ENCODE measurements at places on chromosomes 7 and 10.
A peak's percentile ranks its signal among the peaks of the same experiment; 100 is the strongest.

- DNase-seq: peak; percentile 56
Observed at GRCh38 chr10:119761106-119761505, 35.3 kb downstream of the INPP5F start.

GRCh38 chr10:102683736-102684135 lies 30.5 kb downstream of the ARL3 start:
- DNase-seq: no peak

DNA sequence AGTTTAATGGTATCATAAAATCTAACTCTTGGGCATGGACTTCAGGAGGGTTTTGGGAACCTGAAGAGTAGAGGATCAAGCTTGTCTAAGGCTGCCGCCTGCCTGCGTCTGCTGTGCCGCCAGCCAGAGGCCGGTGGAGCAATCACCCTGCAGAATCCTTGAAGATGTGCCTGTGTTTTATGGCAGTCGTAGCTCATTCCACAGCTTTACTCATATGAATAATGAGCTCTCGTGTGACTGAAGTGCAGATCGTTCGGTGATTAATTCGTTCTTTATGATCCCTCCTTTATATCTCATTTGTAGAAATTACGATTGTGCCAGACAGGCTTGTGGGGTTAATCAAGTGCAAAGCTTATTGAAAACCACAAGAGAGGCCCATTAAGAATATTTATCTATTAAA lies 100.8 kb downstream of the ACTR3B start:
- DNase-seq: no peak

DNA sequence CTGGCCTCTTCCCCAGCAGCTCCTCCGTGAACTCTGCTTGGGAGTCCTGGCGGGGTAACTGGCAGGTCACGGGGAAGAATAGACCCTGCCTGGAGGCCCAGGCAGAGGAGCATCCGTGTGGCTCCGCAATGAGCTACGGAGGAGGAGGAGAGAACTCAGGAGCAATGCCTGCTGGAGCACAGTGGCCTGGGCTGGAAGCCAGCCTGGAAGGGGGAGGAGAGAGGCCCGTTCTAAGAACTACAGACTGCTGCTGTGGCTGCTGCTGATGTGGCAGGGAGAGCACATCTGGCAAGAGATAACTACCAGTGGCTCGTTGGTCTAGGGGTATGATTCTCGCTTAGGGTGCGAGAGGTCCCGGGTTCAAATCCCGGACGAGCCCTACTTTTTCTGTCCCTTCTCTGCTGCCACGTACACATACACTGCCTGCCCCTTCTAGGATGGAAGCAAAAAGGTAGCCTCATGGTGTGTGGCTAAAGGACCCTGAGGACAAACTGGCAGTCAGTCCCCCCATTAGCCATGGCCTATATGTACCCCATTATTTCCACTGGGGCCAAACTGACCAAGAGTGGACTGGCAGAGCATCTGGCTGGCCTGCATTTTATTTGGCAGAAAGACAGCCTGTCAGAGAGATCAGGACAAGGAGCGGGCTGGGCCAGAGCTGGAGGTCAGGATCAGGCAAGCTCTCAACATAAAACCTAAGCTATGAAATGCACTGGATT lies 7.7 kb upstream of the OPN1SW start:
- peak; percentile 66 for DNase-seq

- no peak for DNase-seq
Observed at GRCh38 chr10:50219646-50220045, 31.7 kb downstream of the ASAH2 start.

DNA sequence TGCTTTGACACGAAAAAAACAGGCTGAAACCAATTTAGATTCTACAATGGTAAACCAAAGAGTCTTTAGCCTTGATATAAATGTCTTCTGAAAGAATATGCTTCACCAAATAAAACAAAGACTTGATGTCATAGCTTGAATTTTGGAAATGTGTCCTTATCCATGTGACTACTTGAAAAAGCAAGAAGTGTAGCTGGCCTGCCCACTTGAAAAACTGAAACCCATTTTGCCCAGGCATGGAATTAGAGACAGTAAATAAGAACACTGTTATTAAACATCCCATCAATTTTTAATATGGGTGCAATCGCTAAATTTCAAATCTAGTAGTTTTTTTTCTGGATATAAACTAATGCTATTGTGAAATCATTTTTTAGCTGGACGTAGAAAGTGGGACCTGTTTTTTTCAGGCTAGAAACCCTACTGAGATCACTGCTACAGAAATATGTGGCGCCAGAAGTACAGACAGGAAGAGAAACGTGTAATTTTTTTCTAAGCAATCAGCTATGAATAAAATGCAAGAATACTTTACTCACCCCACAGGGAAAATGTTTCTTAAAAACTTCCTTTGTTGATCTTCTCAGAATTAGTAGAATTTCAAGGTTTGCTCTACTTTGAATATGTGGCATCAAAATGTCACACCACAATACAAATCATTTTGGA lies 56.7 kb downstream of the PIP4K2A start:
- no peak for DNase-seq

- DNase-seq: no peak
Observed at GRCh38 chr7:120274899-120275298, 1.9 kb downstream of the KCND2 start.

GRCh38 chr10:76040107-76040829 lies 608.8 kb downstream of the LRMDA start:
- no peak for DNase-seq

DNA sequence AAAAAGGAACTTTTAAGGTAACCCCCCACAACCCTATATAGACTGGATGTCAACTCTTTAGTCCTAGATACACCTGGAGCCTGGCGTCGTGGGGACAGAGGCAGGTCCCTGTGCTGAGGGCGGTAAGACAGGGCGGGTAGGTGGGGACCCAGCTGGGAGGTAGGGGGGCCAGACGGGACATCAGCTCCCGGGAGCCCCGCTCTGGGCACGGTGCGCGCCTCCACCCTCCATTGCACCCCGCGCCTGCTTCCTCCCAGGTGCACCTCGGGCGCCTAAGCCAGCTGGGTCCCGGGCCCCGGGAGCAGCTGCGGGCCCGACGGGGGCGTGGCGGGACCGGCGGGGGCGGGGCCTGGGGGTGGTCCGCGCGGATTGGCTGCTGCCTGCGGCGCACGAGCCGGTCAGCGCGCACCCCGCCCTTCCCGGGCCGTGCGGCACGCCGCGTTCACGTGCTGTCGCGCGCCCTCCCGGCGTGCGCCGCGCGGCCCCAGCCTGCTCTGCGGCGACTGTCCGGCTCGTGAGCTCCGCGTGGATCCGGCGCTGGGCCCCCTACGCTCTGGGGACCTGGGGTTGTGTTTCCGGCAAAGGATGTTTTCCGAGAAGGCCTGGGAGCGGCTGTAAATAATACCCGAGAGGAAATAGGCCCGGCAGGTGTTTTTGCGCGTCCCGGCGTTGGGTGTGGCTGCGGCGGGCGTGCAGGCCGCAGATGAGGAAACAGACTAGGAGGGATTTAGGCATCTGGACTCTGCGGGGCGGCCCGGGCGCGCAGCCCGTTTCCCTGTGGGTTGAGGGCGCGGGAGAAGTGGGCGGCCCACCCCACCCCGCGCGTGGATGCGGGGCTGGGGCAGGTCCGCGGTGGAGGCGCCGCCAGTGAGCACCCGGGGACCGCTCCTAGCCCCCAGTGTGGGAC lies 39.1 kb upstream of the PFKFB3 start:
- peak; percentile 70 for DNase-seq

Measured in stromal cell of bone marrow (primary cell).